Bronchial epithelial cell (primary cell): ENCODE measurements at places on chromosomes 6 and 20.
A peak's percentile ranks its signal among the peaks of the same experiment; 100 is the strongest.

DNA sequence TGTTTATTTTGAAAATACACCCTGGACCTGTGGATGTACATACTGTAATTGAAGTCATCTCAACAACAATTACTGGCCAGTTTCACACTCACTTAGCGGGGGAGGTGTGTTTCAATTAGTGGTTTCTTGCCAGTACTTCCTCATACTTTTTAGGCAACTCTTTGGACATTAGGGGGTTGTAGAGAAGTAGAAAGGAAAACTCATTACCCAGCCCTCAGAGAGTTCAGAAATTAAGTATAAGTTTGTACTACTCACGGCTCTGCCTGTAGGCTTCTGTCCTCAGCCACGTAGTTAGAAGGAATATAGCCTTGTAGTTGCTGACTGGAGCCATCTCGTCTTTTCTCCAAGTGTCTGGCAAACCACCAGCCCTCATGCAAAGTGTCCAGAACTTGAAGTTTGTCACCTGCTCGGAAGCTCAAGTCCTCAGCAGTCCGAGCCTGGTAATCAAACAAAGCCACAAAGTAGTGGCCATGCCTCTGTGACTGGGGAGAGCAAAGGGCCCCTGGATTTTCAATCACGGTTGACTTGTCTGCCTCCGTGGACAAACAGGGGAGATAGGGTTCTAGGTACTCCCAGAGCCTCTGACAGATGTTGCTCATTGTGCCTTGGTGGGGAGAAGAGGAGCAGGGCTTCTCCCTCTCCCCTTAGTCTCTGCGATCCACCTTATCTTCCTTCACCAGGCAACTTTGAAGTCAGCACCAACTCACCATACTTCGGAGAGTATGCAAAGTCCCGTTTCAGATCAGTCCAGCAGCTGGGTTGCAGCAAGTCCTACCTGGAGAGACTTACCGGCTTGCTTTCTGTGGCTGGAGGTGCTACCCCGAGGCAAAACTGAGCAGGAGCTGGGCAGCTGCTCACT lies 749 bp downstream of the FRK start:
- peak; percentile 88 for DNase-seq

DNA sequence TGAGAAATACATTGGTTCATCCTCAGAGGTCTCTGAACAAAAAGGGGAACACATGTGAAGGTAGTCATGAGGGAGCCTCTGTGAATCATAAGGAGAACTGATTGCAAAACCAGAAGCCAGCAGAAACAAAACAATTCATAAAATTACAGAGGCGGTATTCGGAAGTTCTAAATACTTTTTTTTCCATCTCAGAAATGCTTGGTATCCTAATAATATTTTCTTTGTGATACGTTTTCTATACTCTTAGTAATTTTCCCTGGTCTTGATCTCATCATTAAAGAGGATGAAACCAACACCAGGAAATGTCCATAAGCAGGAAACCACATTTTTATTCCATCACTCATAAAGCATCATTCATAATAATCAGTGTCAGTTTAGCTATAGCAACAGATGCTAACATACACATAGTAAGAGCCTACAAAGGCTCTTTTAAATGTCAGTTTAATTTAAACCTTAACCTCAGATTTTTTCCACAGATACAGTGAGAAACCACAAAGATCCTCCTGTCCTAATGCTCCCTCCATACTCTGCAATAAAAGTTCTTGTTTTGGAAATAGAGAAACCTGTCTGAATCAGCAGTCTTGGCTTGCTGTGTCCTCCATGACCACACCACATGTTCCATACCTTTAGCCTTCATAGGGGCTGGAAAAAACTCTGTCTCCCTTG lies 29.2 kb downstream of the SGK1 start:
- DNase-seq = peak; percentile 90

DNA sequence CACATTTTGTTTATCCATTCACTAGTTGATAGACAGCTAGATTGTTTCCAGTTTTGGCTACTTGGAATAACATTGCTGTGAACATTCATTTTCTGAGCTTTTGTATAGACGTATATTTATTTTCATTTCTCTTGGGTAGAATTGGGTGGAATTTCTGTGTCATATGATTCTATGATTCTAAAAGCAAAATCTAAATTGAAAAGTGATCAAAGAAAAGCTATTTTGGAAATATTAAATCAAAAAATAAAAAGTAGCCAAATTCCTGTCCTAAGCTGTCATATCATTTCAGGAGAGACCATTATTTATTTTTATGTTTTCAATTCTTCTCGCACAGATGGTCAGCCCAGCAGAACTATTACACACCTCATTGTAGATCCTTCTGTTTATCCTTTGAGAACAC lies 229.2 kb downstream of the COL12A1 start:
- no peak for DNase-seq

DNA sequence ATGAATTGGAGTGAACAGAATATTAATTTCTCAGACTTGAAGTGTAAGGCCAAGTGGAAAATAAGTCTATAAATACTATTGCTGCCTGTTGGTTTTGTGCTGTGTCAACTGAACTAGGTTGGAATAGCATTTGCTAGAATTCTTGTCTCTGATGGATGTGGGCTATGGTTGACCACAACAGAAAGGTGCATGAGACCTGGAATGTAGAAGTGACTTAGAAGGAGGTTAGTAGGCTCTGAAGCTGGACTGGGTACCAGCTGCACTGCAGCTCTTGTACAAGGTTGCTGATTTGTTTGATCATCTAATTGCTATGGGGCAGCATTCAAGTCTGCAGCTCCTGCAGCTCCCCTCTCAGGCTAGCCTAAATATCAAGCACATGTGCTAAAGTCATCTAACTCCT lies 479.0 kb upstream of the NRSN1 start:
- DNase-seq = no peak

DNA sequence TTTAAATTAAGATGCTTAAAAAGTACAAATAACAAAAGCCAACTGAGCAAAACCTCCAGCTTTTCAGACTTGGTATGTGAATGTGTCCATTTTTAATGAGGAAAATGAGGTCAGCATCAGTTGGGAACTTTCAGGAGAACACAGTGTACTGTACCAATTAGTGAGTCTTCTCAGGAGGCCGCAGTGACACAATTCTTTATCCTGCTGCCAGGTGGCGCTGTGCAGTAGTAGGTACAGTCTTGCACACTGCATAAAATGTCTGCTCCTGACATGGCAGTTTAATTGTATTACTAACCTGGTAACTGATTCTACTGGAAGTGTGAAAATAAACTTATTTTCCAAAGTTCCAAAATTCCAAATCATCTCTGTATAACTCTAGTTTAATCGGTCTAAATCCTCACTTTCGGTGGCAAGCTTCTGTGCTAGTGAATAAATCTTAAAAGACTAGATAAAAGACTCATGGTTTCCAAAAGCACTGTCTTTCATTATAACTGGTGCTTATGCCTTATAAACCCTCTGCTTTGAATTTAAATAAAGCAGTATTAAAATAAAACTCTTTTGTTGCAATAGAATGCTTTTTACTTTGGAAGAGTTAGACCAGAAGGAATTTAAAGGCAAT lies 214.8 kb upstream of the MMS22L start:
- peak; percentile 61 for DNase-seq

GRCh38 chr6:115729036-115729435 lies 331.7 kb downstream of the FRK start:
- no peak for DNase-seq

DNA sequence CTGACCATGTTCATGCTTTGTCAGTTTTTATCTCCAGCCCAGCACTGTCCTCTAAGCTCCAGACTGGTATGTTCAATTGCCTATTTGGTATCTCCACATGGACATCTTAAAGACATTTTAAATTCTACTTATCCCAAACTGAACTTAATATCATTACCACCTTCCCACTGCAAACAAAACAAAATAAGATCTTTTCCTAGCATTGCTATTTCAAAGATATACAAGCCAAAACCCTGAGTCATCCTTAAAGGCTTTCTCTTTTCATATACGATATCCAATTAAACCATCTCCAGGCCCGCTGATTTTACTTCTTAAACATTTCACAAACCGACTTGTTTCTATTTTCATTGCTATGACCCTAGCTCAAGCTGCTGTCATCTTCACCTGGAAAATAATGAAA lies 35.1 kb upstream of the HS3ST5 start:
- no peak for DNase-seq

DNA sequence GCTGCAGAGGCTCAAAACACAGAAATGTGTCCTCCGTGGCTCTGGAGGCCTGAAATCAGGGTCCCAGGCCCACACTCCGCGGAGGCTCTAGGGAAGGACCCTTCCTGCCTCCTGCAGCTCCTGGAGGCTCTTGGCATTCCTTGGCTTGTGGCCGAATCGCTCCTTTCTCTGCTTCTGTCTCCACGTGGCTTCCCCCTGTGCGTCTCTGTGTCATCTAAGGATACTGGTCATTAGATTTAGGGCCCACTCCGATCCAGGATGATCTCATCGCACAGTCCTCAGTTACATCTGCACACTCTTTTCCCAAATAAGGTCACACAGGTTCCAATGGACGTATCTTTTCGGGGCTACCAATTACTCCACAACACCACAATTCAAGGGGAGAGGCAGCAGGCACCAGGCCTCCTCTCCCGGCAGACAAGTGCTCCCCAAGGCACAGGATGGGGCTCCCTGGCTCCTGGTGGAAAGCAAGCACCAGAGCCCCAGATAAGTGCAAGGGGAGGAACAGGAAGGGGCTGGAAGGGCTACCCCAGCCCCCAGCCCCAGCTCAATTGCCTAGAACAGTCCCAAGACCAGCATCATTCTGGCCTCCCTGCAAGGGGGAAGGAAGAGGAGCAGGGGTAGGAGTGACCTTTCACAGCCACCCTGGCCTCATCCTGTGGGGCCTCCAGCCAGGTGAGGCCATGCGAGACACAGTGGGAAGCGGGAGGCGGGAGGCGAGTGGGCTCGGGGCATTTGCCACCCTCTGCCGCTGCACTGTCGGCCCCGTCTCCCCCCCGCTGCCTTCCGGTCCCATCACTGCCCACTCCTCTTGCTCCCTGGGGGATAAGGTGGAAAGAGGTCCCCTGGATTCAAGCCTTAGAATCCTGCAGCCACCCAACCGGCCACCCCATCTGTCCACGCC lies 16.3 kb downstream of the NTSR1 start:
- DNase-seq = no peak

- DNase-seq = no peak
These were observed 41.7 kb downstream of the ITCH start for GRCh38 chr20:34404803-34405202.

DNA sequence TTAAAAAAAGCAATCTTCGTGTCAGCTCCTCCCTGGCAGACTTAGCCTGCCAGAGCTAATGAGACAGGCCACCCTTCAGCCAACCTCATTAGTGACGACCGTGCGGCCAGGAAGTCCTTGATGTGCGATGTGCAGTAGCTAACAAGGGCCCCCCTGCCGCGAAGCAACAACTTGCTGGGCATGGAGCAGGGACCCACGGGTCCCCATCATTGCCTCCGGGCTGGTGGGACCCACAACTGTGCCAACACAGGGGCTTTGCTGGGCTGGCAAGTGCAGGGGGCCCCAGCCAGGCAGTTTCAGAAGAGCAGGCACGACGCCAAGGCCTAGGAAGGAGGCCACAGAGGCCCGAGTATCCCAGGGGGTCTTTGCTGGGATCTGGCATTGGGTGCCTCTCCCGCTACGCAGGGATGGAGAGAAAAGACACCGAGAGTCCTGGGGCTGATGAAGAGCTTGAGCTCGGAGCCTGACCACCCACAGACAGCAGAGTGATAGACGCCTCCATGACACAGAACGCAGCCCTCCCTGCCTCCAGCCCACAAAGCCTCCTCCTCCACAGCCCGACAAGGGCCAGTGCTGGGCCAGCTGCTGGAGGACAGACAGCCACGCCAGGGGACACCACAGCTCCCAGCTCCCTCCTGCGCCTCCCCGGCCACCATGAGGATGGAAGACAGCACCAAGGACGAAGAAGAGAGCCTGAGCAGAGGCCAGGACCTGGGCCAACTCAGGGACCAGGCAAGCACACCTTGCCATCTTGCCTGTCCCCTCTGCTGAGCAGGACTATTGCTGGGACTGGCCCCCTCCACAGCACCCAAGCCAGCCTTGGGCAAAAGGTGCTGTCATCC lies 96.6 kb downstream of the YTHDF1 start:
- no peak for DNase-seq

- DNase-seq = no peak
These were observed 15.0 kb downstream of the CALHM6 start for GRCh38 chr6:116476002-116476678.

- DNase-seq = peak; percentile 95
These were observed 74.2 kb downstream of the CD164 start for GRCh38 chr6:109308018-109308492.

DNA sequence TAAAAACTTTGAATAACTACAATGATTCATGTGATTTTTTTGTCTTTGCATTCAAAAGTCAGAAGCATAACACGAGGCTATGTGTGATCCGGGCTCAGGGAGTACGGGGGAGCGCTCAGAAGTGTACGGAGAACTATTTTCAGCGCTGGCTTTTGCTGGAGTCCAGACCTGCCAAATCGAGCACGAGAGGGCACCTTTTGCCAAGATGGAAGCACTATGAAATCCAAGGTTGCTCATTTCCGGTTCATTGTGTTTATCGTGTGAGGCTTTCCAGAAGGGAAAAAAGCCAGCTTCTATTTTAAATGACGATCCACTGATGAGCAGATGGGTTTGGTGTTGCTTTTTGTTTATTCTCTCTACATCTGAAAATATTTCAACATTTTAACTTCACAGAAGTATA lies 11.3 kb downstream of the RAMACL start:
- no peak for DNase-seq

DNA sequence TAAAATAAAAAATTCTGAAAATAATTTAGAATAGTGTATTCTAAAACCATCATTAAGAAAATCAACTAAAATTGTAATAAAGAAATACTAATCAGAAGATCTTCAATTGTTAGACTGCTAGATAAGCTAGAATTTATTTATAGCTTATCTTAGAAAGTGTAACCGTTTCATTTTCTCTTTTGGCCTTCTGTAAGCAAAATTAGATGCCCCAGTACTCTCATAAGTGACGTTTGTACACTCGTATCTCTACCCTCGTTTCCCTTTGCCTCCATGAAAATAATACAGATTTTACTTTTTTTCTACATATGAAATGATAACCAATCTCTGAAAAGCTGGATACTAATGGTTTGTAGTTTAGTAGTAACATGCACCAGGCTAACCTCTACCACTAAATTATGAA lies 19.8 kb downstream of the DSE start:
- no peak for DNase-seq

GRCh38 chr6:105193647-105194046 lies 13.8 kb upstream of the POPDC3 start:
- DNase-seq = no peak

DNA sequence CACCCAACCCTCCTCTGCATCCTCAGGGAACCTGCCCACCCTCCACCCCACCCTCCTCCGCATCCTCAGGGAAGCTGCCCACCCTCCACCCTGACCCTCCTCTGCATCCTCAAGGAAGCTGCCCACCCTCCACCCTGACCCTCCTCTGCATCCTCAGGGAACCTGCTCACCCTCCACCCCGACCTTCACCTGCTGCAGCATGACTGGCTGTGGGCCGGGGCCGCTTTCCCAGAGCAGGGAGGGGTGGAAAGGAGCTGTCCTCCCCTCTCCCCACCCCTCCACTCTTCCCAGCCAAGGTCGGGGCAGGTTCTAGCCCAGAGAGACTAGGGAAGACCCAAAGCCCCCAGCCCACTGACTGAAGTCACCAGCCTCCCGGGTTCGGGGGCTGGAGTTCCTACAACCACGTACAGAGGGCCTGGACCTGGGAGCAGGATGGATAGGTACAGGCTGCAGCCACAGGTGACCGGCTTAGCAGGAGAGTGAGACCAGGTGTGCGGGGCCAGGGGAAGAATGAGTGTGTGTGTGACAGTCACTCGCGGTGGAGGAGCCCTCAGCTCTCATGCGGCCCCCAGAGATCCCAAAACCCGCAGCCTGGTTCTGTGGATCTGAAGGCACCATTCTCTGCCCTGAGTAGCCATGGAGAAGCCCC lies 11.6 kb downstream of the EEF1A2 start:
- no peak for DNase-seq
